ENCODE measurements at places on chromosomes 2 and 18. TPM values are rescaled to one million over a fixed set of nuclear protein-coding genes. Genes with fewer than 3 reads are reported as not detected.

- no peaks in the 10 kb centered on the region for H3K36me3 ChIP-seq
- DNase-seq, result no peak
- no peak overlapping the region for H3K27ac ChIP-seq
- H3K27me3 ChIP-seq, result no peaks in the 10 kb centered on the region
- no peak overlapping the region for H3K4me3 ChIP-seq
These were observed 153.0 kb downstream of the ZFP36L2 start for GRCh38 chr2:43073401-43073825.

- no peaks in the 10 kb centered on the region for H3K36me3 ChIP-seq
- no peak for DNase-seq
- no peak overlapping the region for H3K4me3 ChIP-seq
- H3K27me3 ChIP-seq, result peaks cover 6% of the 10 kb centered on the region
These were observed 210.5 kb downstream of the ANAPC1 start for GRCh38 chr2:111673526-111673925.

- H3K27ac ChIP-seq, result no peak overlapping the region
- no peak for DNase-seq
- no peaks in the 10 kb centered on the region for H3K27me3 ChIP-seq
- no peaks in the 10 kb centered on the region for H3K4me1 ChIP-seq
- no peaks in the 10 kb centered on the region for H3K36me3 ChIP-seq
- H3K4me3 ChIP-seq, result no peak overlapping the region
These were observed 371.5 kb downstream of the NUP35 start for GRCh38 chr2:183495589-183496267.

- no peak for DNase-seq
- H3K27ac ChIP-seq, result no peak overlapping the region
- H3K4me1 ChIP-seq, result no peaks in the 10 kb centered on the region
- H3K4me3 ChIP-seq, result no peak overlapping the region
These were observed 73.4 kb upstream of the ATL2 start for GRCh38 chr2:38450509-38450908.

- H3K27me3 ChIP-seq, result peaks cover 2% of the 10 kb centered on the region
- H3K36me3 ChIP-seq, result no peaks in the 10 kb centered on the region
- H3K4me3 ChIP-seq, result no peak overlapping the region
- no peak for DNase-seq
These were observed 113.1 kb upstream of the GPC1 start for GRCh38 chr2:240322231-240322955.

Gene NETO1
- total RNA-seq, result not detected

DNA sequence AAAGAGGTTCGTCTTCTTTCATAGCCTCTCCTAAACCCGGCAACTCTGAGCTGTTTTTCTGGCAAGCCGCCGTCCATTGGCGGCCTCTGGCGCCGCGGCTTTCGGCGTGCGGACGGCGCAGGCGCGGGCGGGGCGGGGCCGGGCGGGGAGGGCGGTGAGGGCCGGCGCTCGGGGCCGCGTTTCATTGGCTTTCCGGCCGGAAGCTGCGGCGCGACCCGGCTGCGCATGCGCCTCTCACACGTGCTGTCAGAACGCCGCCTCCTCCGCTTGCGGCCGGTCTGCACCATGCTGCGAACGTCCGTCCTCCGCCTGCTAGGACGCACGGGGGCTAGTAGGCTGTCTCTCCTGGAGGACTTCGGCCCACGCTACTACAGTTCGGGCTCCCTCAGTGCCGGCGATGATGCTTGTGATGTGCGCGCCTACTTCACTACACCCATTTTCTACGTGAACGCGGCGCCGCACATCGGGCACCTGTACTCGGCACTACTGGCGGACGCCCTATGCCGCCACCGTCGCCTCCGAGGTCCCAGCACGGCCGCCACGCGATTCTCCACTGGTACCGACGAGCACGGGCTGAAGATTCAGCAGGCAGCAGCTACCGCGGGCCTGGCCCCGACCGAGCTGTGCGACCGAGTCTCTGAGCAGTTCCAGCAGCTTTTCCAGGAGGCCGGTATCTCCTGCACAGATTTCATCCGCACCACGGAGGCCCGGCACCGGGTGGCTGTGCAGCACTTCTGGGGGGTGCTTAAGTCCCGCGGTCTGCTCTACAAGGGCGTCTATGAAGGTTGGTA, at the start of gene MARS2:
Gene MARS2 (plus strand): TSS at position 249 of the 791 bp plus-strand sequence. CDS start 37 bp downstream, at position 286.
- H3K4me1 ChIP-seq, result peaks cover 36% of the 10 kb centered on the region
- peak within 1 kb of the TSS; percentile 98 for H3K27ac ChIP-seq
- H3K36me3 ChIP-seq, result peaks cover 36% of the 10 kb centered on the region
- H3K27me3 ChIP-seq, result no peaks in the 10 kb centered on the region
- peak within 1 kb of the TSS; percentile 78 for H3K4me3 ChIP-seq

- H3K36me3 ChIP-seq, result peaks cover 30% of the 10 kb centered on the region
- H3K4me3 ChIP-seq, result no peak overlapping the region
These were observed 79.5 kb downstream of the INPP4A start for GRCh38 chr2:98524168-98524567.

GRCh38 chr2:105344704-105345345, 7.5 kb downstream of the C2orf49 start:
- peaks cover 43% of the 10 kb centered on the region for H3K36me3 ChIP-seq
- no peak for DNase-seq
- H3K27me3 ChIP-seq, result no peaks in the 10 kb centered on the region
- H3K4me1 ChIP-seq, result peaks cover 5% of the 10 kb centered on the region

GRCh38 chr2:96772903-96773671, 12.4 kb downstream of the CNNM4 start:
- peak overlapping the region; percentile 2 for H3K27ac ChIP-seq
- peak overlapping the region; percentile 31 for H3K4me3 ChIP-seq
- H3K4me1 ChIP-seq, result peaks cover 23% of the 10 kb centered on the region
- peak; percentile 28 for DNase-seq
- no peaks in the 10 kb centered on the region for H3K36me3 ChIP-seq
- H3K27me3 ChIP-seq, result no peaks in the 10 kb centered on the region

Gene VSNL1
- not detected for total RNA-seq

DNA sequence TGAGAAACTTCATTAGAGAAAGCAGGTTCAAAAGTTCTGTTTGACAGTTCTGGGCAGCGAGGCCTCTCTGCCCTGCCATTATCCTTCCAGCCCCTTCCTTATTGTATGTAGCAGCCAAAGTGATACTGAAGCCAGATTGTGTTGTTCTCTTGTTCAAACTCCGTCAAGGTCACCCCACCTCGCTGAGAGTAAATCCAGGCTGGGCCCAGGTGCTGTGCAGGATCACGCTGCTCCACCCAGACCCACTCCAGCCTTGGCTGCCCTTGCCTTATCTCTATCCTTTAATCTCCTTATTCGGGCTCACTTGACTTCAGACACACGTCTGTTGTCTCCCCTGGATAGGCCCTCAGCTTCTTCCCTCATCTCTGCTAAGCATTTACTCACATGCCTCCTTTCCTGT, 196.1 kb downstream of the CPS1 start:
- no peaks in the 10 kb centered on the region for H3K36me3 ChIP-seq
- no peak for DNase-seq
- H3K4me3 ChIP-seq, result no peak overlapping the region
- no peak overlapping the region for H3K27ac ChIP-seq

DNA sequence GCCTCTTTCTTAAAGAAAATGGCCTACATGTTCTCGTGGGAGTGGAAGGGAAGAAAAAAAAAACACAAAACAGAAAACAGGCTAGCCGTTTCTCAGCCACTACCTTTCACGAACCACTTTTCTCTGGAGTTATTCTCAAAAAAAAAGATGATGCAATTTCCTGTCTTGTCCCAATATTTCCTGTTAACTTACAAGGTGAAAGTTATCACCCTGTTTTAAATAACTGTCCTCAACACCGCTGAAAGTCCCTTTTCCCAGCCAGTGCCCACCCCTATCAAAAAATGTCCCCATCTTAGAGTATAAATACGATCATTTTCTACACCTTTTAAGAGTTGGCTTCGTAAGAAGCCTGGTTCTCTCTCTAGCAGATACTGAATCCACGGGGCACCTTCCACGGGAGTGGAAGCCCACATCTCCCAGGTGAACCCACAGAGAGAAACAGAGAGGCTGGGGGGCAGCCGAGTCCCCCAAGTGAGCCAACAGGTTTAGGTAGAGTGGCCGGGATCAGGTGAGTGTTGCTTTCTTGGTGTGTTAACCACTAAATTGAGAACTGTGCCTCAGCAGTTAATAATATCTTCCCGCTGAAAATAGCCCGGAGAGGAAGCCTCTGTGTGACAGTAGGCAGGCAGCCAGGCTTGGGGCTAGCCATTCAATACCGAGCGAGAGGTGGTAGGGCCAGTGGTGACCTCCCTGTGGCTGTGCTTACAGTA, 15.9 kb downstream of the SMAD7 start:
- H3K4me3 ChIP-seq, result peak overlapping the region; percentile 50
- H3K27ac ChIP-seq, result peak overlapping the region; percentile 92
- peaks cover 90% of the 10 kb centered on the region for H3K4me1 ChIP-seq
- peaks cover 35% of the 10 kb centered on the region for H3K36me3 ChIP-seq
- H3K27me3 ChIP-seq, result no peaks in the 10 kb centered on the region

- no peaks in the 10 kb centered on the region for H3K4me1 ChIP-seq
- no peaks in the 10 kb centered on the region for H3K27me3 ChIP-seq
- DNase-seq, result no peak
- no peak overlapping the region for H3K27ac ChIP-seq
- H3K4me3 ChIP-seq, result no peak overlapping the region
These were observed 33.5 kb upstream of the RAB27B start for GRCh38 chr18:54794823-54795222.

Gene NAT8
- total RNA-seq, result not detected

- H3K4me3 ChIP-seq, result no peak overlapping the region
- no peak for DNase-seq
- H3K36me3 ChIP-seq, result peaks cover 14% of the 10 kb centered on the region
- H3K4me1 ChIP-seq, result peaks cover 18% of the 10 kb centered on the region
- H3K27ac ChIP-seq, result no peak overlapping the region
These were observed 8.1 kb upstream of the ZNF236 start for GRCh38 chr18:76814256-76814655.

DNA sequence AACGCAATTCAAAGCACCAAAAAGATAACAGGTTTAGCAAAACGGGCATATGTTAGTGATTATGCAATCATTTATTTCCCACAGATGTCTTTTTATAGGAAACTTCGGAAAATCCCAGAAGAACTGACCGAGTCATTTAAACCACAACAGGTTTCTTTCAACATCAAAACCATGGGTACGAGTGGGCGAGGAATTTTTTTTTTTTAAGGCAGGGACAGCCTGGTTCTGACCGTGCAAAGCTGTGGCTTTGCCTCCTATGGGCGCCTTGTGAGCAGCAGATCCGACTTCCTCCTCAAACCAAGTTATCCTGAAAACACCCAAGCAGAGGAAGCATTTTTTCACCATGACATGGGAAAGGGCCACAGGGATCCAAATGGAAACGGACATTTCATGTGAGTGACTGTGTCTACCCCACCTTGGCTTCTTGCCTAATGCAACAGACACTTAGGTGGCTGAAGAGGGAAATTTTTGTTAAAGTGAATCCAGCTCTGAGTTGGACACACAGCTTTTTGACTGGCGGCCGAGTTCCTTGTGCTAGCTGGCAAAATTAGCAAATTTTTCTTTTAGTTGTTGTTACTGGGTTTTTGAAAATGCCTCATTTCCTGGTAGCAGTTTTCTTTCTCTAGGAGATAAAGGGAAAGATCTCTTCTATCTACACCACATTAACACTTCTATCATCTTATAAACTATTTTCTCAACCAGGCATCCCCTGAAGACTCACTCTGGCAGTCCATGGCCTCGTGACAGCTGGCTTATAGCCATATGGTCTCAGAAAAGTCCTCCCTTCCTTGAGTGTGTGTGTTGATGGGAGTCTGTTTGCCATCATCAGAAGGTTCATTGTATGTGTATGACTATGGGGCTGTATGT, 487.4 kb upstream of the ZEB2 start:
- no peaks in the 10 kb centered on the region for H3K4me1 ChIP-seq
- no peaks in the 10 kb centered on the region for H3K27me3 ChIP-seq
- DNase-seq, result no peak
- no peaks in the 10 kb centered on the region for H3K36me3 ChIP-seq

DNA sequence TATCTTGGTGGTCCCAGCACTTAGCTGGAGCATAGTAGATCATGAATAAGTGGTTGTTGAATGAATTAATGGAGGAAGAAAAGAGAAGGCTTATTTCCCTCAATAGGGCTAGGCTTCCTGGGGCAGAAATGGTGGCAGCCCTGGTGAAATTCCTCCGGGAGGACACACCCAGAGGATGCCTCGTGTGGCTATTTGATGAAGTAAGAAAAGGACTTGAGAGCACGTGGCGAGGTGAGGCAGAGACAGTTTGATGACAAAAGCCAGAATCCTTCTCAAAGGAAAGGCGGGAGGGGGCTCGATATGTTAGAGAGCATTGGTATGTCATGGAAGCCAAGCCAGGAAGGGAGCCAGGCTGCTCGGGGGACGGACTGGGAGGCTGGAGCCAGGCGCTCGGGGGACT, 14.7 kb downstream of the FAM228A start:
- no peaks in the 10 kb centered on the region for H3K27me3 ChIP-seq
- H3K4me1 ChIP-seq, result no peaks in the 10 kb centered on the region
- H3K27ac ChIP-seq, result no peak overlapping the region
- H3K4me3 ChIP-seq, result no peak overlapping the region
- DNase-seq, result no peak
- H3K36me3 ChIP-seq, result peaks cover 3% of the 10 kb centered on the region

DNA sequence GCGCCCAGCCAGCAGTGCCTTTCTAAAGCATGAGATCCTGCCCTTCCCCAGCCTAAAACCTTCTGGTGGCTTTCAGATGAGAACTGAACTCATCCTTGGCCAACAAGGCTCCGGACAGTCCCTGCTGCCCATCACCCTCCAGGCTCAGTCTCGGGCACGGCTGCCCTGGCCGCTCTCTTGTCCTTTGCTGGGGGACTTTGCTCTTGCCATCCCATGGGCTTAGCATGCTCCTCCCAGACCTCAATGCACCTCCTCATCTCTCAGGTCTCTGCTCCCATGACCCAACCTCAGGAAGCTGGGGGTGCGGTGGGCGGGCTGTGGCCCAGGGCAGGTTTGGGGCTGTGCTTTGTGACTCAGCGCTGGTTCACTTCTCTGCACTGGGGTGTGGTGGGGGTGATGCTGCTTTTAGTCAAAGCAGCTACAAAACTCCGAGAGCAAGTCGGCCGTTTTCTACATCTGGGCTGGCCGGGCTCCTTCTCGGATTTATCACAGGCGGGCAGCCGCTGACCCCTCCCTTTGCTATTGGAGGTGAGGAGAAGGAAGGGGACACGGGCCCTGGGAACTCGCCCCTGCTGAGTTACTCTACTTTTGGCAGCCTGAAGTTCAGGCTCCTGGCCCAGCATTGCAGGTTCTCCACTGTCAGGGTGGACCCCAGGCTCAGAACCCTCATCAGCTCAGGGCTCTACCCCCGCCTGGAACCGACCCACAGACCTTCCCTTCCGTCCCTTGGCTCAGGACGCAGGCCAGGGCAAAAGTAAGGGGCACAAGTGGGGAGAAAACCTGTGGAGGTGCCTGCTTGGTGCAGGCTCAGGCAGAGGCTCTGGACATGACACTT, 90.6 kb upstream of the TAF1B start:
- H3K36me3 ChIP-seq, result no peaks in the 10 kb centered on the region
- DNase-seq, result peak; percentile 93
- H3K4me3 ChIP-seq, result peak overlapping the region; percentile 32
- H3K27ac ChIP-seq, result peak overlapping the region; percentile 81
- H3K27me3 ChIP-seq, result peaks cover 28% of the 10 kb centered on the region
- peaks cover 54% of the 10 kb centered on the region for H3K4me1 ChIP-seq

GRCh38 chr2:3131636-3132326, 245.8 kb downstream of the EIPR1 start:
- no peaks in the 10 kb centered on the region for H3K36me3 ChIP-seq
- H3K27ac ChIP-seq, result no peak overlapping the region
- no peak for DNase-seq

Gene TXNDC2
- not detected for total RNA-seq
